ENCODE measurements at places on chromosomes 4 and X. TPM values are rescaled to one million over a fixed set of nuclear protein-coding genes. Genes with fewer than 3 reads are reported as not detected.

Gene SYP
- under 0.01 TPM for total RNA-seq

Gene USP53
- total RNA-seq: 72.2 TPM

Gene C4orf36
- total RNA-seq: 1.3 TPM

Gene CT47C1
- not detected for total RNA-seq

Gene ANKRD50
- total RNA-seq: 27.1 TPM

Gene GPM6B
- total RNA-seq: 1.3 TPM

Gene SOD3
- total RNA-seq: 14.2 TPM

Gene SYTL4
- 32.9 TPM for total RNA-seq

Gene TKTL1
- total RNA-seq: not detected
